ENCODE measurements at places on chromosomes 5 and 9.

- no peak for DNase-seq
These were observed 81.0 kb downstream of the ADAMTS2 start for GRCh38 chr5:179264053-179264782.

DNA sequence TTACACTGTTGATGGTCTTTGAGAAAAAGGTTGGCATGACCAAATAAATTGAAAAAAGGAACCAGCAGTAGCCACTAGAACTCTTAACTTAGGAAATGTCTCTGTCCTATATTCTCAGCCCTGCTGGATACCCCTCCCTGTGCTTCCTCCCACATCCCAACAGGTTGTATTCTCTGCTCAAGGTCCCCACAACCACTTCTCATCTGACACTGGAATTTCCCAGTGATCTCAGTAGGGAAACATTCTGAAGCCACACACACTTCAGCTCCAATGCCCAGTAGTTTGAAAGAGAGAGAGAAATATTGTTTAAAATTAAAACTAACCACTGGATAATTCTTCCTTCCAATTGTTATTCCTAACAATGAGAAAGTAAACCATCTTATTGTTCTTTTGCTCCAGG, 30.0 kb upstream of the NREP start:
- no peak for DNase-seq

GRCh38 chr5:174751154-174752000, 27.0 kb downstream of the MSX2 start:
- DNase-seq = no peak

DNA sequence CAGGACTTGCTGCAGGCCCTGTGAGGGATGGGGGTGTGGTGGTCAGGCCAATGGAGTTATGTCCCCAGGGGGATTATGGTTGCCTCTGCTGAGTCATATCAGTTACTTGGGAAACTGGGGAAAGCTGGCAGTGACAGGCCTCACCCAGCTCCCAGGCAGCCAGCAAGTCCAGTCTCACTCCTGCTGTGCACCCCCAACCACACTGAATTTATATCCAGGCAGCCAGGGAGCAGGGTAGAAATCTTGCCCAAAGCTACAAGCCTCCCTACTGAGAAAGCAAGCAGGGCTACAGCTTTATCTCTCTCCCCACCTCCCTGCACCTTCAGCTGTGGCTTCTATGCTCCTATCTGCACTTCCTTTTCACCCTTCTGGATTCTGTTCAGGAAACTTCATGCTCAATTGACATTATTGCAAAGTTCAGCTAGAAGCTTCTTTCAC, 2076.0 kb upstream of the CDH9 start:
- DNase-seq = no peak

DNA sequence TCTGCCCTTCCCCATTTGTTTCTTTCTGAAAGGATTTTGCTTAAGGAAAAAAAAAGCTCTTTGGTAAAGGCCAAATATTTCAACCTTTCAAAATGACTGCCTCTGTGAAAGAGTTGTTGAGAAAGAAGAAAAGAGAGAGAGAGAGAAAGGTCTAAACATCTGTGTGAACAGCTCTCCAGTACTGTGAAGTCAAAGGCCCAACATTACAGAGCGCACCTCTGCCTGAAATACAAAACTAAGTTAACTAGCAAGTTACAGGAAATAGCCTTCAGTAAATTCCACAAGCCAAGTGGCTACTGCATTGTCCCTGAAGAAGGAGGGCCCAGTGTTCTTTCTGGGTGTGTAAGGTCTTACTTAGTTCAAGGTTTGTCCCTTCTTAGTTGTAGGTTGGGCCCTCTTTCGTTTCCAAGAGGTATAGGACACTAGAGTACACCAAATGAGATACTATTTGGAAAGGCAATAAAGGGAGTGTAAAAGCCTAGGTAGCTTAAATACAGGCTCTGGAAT, 104.4 kb downstream of the THBS4 start:
- no peak for DNase-seq

GRCh38 chr5:85108471-85108870, 723.8 kb upstream of the EDIL3 start:
- no peak for DNase-seq

DNA sequence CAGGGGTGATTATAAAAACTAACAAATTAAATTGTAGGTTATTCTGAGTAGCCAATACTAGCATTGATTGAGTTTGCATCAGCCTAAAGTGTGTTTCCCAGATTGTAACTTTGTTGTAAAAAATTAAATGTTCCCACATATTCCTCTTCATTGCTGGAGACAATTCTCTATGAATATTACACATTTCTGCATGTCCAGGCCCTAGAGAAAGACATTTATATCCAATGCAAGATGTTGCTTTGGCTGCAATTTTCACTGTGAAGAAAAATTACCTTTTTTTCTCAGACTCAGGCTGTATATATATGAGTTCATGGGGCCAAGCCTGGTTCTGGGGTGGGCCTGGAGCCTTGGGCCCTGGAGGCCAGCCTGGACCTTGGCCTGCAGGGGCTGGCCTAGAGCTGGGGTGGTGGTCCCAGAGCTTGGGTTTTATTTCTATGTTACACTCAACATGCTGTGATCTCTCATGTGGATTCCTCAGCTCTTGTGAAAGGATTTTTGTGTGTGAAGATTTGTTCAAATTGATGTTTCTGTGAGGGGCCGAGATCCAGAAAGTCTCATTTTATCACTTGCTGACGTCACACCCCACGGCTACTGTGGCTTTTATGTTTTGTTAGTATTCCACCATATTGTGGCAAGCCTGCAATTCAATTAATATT, 232.5 kb downstream of the SPATA31A1 start:
- no peak for DNase-seq

DNA sequence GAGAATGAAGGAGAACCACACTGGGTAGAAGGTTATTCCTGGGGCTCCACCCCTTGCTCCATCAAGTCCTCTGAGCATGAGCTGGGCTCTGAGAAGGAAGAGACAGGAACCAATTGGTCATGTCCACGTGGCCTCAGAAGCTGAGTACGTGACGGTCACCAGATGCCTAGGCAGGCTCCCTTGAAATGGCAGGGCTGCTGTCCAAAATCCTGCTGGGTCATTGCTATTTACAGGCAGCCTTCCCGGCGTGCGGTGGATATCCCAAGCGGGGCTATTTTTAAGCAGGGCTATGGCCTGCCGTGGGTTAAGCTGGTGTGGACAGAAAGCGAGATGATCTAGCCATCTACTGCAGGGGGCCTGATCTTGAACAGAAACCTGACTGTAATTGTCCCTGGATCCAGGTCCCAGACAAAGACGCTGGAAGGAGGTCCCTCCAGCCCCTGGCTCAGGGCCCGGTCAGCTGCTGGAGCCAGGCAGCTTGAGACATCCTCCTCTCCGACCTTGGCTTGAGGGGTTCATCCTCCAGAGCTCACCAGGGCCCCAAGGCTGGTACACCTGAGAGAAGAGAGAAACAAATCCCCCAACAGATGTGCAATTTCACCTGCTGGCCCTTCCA, 550 bp upstream of the CKMT2 start:
- DNase-seq = no peak

- no peak for DNase-seq
These were observed 41.7 kb downstream of the STK32A start for GRCh38 chr5:147276497-147276896.

- DNase-seq = no peak
These were observed 37.4 kb downstream of the LHFPL2 start for GRCh38 chr5:78611126-78611605.

- peak; percentile 45 for DNase-seq
These were observed 271.3 kb downstream of the ARHGAP26 start for GRCh38 chr5:143041461-143041860.

DNA sequence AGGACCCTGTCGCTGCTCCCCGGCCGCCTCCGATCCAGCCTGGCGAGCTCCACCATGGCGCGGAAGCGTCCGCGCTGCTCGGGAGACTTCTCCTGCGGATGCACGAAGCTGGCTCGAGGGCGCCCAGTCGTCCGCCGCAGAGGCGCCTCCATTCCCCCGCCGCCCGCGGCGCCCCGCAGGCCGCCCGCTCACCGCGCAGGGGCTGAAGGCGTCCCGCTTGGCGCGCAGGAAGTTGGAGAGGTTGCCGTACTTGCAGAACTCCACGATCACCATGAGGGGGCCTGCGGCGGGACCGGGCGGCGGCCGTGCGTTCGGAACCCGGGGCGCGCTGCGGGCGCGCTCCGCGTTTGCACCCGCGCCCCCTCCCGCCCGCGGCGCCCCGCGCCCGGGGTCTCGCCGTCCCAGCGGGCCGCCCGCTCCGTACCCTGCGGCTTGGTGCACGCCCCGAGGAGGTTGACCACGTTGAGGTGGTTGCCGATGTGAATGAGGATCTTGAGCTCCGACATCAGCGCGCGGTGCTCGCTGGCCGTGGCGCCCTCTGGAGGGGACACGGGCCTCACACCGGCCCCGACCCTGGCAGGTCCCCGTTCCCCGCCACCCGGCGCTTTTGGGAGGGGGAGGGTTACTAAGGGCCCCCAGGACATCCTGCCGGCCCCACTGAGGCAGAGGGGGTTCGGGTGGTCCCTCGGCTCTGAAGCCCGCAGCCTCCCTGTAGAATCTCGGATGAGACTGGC, 27.7 kb upstream of the SCGB3A1 start:
- DNase-seq = peak; percentile 64

- DNase-seq = no peak
These were observed 211.3 kb downstream of the ARHGAP26 start for GRCh38 chr5:142981475-142981874.

GRCh38 chr5:124617787-124618186, 128.7 kb downstream of the ZNF608 start:
- no peak for DNase-seq

DNA sequence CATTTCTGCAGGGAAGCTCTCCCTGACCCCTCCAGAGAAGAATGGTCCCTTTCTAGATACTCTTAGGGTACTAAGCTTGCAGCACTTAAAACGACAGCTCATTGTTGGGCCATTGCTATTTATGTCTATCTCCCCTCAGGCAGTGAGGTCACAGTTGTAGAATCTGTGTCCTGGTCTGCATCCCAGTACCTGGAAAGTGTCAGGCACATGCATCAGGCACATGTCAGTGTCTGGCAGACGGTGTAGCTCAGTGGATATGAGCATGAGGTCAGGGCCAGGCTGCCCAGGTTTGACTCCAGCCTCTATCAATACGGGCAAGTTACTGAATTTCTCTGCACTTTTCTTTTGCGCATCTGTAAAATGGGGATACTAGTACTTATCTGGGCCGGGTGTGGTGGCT, 22.2 kb upstream of the EEIG1 start:
- DNase-seq = no peak

- no peak for DNase-seq
These were observed 29.0 kb downstream of the FAT2 start for GRCh38 chr5:151562019-151562707.

- no peak for DNase-seq
These were observed 413.4 kb downstream of the TMEM38B start for GRCh38 chr9:106107716-106108115.

Measured in WERI-Rb-1 (cell line).